Stimulated activated CD4-positive, alpha-beta T cell treated with anti-CD3 and anti-CD28 coated beads, TNF-alpha, amount 100 ng/mL, for 24 hours (primary cell): ENCODE measurements at places on chromosomes 1 and 21.

DNA sequence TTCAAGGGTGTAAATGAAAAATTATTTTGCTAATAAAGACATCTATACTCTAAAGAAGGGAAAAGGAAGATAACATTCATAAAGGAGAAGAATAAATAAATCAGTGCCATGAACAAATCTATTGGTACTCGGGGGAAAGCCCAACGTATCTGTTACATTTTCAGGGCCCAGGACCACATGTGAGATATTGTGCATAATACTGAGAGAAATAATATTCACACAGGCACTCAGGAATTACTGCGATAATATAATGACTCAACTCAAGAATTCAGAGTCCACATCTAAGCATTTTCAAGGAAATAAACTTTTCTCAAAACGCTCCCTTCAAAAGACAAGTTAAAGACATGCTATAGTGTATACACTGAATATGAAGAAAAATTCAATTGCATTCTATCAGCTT lies 108.8 kb downstream of the SMYD2 start:
- DNase-seq: no peak

GRCh38 chr1:68969441-68969840 lies 472.6 kb upstream of the DEPDC1 start:
- DNase-seq: no peak

DNA sequence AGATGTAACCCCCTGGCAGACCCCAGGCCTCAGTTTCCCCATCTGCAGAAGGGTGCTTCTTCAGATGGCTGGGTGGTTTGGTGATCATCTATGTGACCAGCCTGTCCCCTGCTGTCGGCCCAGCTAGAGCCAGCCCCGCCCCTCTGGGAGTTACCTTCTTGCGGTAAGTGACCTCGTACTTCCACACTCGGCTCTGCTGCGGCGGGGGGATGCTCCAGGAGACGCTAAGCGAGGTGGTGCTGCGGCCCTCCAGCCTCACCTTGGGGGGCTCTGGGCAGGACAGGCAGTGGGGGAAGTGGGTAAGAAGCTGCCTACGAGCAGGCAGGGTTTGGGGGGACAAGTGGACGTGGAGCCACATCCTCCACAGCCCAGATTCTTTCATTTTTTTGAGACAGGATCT lies 20.4 kb downstream of the EPHA2 start:
- DNase-seq: no peak

DNA sequence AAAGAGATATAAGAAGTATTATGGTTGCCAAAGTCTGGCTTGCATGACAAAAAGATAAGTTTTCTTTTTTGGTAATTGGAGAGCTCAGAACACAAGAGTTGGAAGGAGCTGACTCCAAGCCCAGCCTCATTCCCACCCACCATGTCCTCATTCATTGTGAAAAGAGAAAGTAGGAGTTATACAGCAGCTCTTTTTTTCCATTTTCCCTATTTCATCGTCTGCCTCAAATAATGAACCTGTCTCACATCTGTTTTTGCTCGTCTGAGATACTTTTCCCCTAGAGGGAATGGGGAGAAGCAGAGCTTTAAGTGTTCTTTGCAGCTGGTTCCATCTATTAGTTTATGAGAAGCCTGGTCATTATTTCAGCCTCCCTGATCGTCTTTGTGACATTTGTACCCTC lies 34.7 kb downstream of the AGT start:
- no peak for DNase-seq

DNA sequence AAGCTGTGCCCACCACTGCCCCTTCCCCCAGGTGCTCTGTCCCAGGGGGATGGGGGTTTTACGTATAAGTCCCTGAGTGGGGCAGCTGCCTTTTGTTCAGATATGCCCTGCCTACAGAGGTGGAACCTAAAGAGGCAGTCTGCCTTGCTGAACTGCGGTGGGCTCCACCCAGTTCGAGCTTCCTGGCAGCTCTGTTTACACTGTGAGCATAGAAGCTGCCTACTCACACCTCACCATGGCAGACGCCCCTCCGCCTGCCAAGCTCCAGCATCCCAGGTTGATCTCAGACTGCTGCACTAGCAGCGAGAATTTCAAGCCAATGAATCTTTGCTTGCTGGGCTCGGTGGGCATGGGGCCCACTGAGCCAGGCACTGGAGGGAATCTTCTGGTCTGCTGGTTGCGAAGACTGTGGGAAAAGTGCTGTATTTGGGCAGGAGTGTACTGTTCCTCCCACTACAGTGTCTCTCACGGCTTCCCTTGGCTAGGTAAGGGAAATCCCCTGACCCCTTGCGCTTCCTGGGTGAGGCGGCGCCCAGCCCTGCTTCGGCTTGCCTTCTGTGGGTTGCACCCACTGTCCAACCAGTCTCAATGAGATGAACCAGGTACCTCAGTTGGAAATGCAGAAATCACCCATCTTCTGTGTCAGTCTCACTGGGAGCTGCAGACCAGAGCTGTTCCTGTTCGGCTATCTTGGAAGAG lies 17.6 kb upstream of the RWDD3 start:
- no peak for DNase-seq

GRCh38 chr1:66925944-66926343 lies 1.2 kb downstream of the MIER1 start:
- DNase-seq: no peak

- DNase-seq: no peak
These were observed 20.4 kb upstream of the TMEM52 start for GRCh38 chr1:1939296-1940122.

DNA sequence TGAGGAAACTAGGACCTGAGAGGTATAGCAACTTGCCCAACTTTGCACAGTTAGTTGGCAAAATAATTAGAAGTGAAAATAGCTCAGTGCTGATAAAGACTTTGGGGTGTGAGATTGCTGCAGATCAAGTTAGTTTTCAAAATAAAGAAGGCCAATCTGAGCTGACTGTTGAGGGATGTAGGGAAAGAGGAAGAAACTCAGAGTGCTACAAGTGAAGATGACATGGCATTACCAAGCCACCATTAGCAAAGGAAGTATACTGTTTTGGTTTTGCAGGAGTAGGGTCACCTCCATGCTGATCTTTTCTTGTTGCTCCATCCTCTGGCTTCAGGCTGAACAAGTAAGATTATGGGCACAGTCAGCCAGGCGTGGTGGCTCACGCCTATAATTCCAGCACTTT lies 78.7 kb upstream of the ADAM30 start:
- DNase-seq: no peak
